ENCODE measurements at places on chromosomes 13 and 19. TPM values are rescaled to one million over a fixed set of nuclear protein-coding genes. Genes with fewer than 3 reads are reported as not detected.

ZNF577 gene
- 6.2 TPM for total RNA-seq

LGALS4 gene
- not detected for total RNA-seq

MKNK2 gene
- 158 TPM for total RNA-seq

SIGLEC12 gene
- 1.2 TPM for total RNA-seq

LGI4 gene
- 3.0 TPM for total RNA-seq

ZNF284 gene
- total RNA-seq, result 1.8 TPM

PGLYRP2 gene
- not detected for total RNA-seq

KLK5 gene
- not detected for total RNA-seq

CERS1 gene
- total RNA-seq, result 2.6 TPM

- DNase-seq, result no peak
These were observed 172.4 kb downstream of the KDM4B start for GRCh38 chr19:5141129-5141849.

DNA sequence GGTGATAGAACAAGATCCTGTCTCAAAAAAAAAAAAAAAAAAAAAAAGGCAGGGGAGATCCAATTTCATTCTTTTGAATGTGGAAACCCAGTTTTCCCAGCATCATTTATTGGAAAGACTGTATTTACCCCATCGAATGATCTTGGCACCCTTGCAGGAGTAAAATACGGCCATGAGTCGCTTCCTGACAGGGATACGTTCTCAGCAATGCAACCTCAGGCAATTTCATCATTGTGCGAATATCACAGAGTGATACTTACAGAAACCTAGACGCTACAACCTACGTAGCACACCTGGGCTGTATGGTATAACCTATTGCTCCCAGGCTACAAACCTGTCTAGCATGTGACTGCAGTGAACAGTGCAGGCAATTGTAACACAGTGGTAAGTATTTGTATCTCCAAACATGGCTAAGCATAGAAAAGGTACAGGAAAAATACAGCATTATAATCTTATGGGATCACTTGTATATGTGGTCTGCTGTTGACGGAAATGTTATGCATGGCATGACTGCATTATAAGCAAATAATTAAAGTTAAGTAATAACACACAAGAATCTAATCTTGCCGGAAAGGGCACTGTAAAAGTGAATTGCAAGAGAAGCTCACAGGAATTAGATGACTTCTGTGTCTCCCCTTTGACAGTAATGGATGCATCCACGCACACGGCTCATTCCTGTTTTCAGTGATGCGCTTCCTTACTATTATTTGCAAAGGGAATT lies 24.1 kb downstream of the RFX2 start:
- no peak for DNase-seq

- DNase-seq, result no peak
These were observed 26.1 kb downstream of the IER2 start for GRCh38 chr19:13176345-13176744.

- DNase-seq, result no peak
These were observed 583.9 kb upstream of the MIR17HG start for GRCh38 chr13:90763476-90764150.

GRCh38 chr19:13839130-13839937 lies 37.6 kb upstream of the NANOS3 start:
- peak; percentile 84 for DNase-seq

DNA sequence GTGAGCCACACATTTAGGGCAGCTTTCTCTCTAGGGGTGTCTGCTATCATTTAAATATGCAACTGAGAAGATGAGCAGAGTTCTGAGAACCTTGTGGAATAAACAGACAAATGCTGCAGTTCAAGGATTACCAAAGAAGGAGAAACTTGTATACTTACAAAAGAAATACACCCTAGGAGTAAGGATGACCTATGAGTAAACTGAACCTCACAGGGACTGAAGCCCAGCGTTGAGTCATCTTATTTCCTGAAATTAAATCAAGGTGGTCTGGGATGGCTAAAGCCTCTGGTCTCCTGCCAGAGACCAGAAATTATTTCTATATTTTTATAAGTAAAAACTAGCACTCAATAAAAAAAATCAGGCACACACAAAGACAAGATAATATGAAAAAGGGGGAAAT lies 40.1 kb downstream of the FAM216B start:
- no peak for DNase-seq

DNA sequence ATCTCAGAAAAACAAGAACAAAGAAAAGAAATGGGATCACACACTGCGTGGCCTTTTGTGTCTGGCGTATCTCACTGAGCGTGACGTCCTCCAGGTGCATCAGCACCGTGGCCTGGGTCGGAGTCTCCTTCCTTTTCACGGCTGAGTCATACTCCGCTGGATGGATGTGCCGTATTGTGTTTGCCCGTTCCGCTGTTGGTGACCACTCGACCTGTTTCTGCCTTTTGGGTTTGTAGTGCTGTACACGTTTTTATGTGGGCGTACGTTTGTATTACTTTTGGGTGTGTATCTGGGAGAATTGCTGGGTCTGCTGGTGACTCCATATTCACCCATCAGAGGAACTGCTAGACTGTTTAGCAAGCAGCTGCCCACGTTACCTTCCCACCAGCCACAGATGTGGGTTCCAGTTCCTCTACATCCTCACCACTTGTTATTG lies 11.4 kb downstream of the ARID3A start:
- no peak for DNase-seq

DNA sequence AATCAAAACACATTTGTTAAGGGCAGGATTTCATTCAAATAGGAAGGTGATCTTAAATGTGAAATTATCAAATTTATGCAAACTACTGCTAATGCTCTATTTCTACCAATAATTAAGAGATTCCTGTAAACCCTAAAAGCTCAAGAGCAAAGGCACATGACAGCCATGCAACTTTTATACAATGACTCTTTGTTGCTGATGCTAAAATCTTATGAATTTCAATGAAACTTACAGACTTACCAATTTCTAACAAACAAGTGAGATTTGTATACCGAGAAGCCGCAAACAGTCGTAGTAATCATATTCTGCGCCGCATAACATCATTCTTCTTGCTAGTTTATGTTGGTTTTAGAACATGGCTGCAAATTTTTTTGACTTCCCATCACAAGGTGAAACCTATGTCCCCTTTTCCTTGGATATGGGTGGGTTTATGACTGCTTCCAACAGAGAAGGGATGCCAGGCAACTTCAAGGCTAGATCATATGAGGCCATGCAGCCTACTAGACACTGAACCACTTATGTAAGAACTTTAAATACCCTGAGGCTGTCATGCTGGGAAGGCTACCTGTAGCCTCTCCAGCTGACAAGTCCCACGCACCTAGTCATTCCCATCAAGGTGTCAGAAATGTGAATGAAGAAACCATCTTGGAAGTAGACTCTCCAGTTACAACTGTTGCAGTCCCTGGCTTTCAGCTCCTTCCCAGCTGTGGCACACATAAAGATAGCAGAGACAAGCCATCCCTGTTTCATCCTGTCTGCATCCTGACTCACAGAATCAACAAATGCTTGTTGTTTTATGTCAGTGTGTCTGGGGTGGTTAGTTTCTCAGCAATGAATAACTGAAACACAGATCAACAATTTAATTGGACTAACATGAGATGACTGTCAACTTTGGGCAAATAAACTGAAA lies 42.0 kb downstream of the LNX2 start:
- no peak for DNase-seq

GRCh38 chr19:14354445-14354844 lies 26.8 kb upstream of the ADGRE5 start:
- DNase-seq, result no peak

DNA sequence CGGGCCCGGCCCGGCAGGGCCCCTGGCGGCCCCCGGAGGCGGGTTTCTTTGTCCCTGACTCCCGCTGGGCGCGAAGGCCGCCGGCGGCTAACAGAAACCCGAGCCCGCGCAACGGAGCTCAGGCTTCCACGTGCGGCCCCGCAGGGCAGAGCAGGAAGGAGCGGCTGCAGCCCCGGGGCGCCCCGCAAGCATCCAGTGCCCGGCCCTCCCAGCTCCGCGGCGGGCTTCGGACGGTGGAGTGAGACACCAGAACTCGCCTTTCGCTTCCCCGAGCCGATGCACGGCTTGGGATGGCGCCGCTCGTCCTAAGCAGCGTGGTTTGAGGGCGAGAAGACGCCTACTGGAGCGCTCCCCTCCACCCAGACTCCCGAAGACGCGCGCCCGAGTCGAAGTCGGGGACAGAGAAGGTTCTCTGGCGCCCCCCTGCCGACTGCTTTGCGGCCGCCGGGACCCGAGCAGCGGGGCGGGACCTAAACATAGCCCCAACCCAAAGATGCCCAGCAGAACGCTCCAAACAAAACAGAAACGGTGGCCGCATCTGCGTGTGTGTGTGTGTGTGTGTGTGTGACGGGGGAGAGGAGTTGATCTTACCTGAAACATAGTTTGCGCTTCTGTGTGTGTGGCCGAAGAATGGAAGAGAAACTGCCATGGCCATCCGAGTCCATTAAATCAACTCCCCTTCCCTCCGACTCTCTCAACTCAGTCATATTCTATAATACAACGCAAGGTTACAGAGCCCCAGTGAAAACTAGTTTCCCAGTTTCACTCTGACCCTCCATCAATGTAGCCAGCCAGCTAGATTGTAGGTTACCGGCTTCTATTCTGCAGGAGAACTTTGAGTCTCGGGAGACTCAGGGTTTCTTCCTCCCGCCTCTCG lies 629 bp upstream of the FGF9 start:
- peak; percentile 74 for DNase-seq

GRCh38 chr13:76991796-76992547 lies at the start of gene CLN5:
Gene CLN5, plus strand, starts transcription at chr13:76992081. Its CDS starts 18 bp downstream, at chr13:76992099.
- DNase-seq, result peak; percentile 95

GRCh38 chr13:80563439-80563838 lies 222.5 kb upstream of the SPRY2 start:
- no peak for DNase-seq

DNA sequence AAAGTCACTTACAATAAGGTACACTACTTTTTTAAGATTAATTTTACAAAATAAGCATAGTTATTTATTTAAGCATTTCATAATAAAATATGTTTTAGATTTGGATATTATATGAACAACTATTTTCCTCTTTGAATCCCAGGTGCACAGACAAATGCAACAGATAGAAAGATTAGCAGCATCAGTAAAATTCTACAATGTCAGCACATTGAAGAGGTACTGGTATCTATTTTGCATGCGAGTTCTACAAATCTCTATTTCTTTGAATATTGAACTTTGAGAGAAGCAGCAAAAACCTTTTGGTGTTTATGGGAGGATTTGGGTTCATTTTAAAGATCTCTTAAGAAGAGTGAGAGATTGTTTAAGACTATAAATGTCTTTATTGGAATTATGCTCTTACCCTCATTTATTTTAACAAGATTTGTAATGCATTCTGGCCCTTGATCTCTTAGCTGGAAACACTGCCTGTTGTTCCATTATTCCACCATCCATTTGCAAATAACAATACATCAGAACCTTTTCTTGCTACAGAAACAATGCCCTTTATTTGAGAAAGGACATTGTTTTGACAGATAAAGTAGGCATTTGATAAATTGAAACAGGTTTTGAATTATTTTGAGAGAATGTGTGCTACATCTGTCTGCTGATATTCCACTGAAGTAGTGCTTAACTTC lies 558.8 kb upstream of the KLHL1 start:
- DNase-seq, result no peak

GRCh38 chr13:71912524-71912923 lies 45.5 kb upstream of the DACH1 start:
- DNase-seq, result no peak

DNA sequence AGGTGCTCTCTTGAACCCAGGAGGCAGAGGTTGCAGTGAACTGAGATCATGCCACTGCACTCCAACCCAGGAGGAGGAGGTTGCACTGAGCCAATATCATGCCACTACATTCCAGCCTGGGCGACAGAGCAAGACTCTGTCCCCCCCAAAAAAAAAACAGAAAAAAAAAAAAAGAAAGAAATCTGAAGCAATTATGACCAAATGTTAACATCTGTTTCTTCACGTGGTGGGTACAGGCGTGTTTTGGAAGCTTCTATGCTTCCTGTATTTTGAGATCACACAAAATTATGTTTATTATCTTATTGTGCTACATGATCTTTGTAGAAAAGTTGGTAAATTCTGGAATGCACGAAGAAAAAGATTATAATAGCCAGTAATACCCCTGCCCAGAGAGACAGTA lies 2.7 kb upstream of the ACP5 start:
- DNase-seq, result no peak

- no peak for DNase-seq
These were observed 86.0 kb upstream of the FARP1 start for GRCh38 chr13:98056839-98057410.

DNA sequence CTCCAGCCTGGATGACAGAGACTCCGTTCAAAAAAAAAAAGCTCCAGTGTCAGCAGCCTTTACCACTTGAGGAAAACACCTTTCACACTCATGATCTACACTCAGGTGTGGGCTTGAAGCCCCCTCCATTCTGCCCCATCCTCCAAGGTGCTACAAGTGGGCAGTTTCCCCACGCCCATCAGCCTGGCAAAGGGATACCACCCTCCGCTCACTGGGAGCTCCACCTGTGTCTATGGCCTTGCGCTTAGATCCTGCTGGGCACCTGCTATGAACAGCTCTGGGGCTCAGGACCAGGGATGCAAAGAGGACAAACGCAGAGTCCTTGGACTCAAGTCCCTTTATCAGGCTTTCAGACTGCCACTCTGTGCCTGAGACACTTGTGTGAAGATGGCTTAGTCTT lies 127.8 kb downstream of the CRYL1 start:
- no peak for DNase-seq

DNA sequence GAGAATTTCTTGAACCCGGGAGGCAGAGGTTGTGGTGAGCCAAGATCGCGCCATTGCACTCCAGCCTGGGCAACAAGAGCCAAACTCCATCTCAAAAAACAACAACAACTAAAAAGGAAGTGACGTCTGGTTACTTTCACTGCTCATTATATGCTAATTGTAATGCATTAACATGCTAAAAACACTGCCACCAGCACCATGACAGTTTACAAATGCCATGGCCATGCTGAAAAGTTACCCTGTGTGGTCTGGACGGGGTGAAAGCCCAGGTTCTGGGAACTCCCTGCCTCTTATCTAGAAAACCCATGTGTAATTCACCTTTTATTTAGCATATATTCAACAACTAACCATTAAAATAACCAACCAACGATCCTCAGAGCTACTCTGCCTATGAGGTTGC lies 28.1 kb downstream of the CPT1C start:
- DNase-seq, result no peak
